Activated CD8-positive, alpha-beta memory T cell treated with anti-CD3 and anti-CD28 coated beads, Interleukin-2, amount 10 ng/mL, durations not matched to agents 7 days and 5 days (primary cell): ENCODE measurements at places on chromosomes 13 and 19. TPM values are rescaled to one million over a fixed set of nuclear protein-coding genes. Genes with fewer than 3 reads are reported as not detected.

ZNF85 gene
- total RNA-seq = 20.6 TPM

FFAR3 gene
- not detected for total RNA-seq

KLK5 gene
- total RNA-seq = not detected

KLF1 gene
- total RNA-seq = 0.29 TPM

LIG1 gene
- 157 TPM for total RNA-seq

ZNF730 gene
- total RNA-seq = 0.45 TPM
